Smooth muscle cell of trachea (primary cell): ENCODE measurements at places on chromosomes 12 and 14. TPM values are rescaled to one million over a fixed set of nuclear protein-coding genes. Genes with fewer than 3 reads are reported as not detected.

TAS2R42 gene
- total RNA-seq: not detected in 2 replicates

KRT6C gene
- not detected in 2 replicates for total RNA-seq

A2M gene
- 42.7 and 66.0 TPM in 2 replicates for total RNA-seq

AQP2 gene
- not detected in 2 replicates for total RNA-seq

ABCD2 gene
- 0.17 TPM in 1 of 2 replicates, not detected in the other for total RNA-seq

KRT85 gene
- not detected in 2 replicates for total RNA-seq

TAS2R10 gene
- total RNA-seq: 0.99 and 1.6 TPM in 2 replicates

SBNO1 gene
- 23.7 and 30.5 TPM in 2 replicates for total RNA-seq
